ENCODE measurements at places on chromosomes 5 and 9. TPM values are rescaled to one million over a fixed set of nuclear protein-coding genes. Genes with fewer than 3 reads are reported as not detected.

PCDHB2 gene
- 4.6 TPM for total RNA-seq

P4HA2 gene
- 553 TPM for total RNA-seq

HTR4 gene
- total RNA-seq = not detected

PROB1 gene
- total RNA-seq = 0.77 TPM

FAM163B gene
- not detected for total RNA-seq

DOCK2 gene
- 3.6 TPM for total RNA-seq

BARX1 gene
- total RNA-seq = not detected

CDH9 gene
- total RNA-seq = not detected

IRGM gene
- not detected for total RNA-seq

PSD2 gene
- total RNA-seq = 0.17 TPM

THBS4 gene
- total RNA-seq = 1.5 TPM

ADRA1B gene
- 0.26 TPM for total RNA-seq

CCDC192 gene
- total RNA-seq = not detected
